ENCODE measurements at places on chromosomes 5 and 9.

DNA sequence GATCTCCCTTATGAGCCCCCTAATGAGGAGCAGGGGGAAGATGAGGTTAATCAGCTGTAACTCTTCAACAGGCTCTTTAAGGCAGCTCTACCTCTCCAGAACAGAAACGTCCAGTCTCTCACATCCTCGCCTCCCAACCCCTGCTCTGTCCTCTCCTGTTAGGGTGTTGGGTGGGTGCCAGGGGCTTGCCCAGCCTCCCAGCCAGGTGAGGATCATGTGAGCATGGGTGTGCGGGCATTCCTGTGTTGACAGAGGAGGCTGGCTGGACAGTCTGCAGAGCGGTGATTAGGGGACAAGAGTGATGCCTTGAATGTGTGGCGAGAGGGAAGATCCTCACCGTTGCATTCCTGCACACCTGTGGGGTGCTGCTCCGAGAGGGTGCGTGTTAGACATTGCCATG is 51.7 kb downstream of the CCDC180 start:
- DNase-seq = no peak

GRCh38 chr9:85688361-85688760 is 53.4 kb downstream of the AGTPBP1 start:
- no peak for DNase-seq

DNA sequence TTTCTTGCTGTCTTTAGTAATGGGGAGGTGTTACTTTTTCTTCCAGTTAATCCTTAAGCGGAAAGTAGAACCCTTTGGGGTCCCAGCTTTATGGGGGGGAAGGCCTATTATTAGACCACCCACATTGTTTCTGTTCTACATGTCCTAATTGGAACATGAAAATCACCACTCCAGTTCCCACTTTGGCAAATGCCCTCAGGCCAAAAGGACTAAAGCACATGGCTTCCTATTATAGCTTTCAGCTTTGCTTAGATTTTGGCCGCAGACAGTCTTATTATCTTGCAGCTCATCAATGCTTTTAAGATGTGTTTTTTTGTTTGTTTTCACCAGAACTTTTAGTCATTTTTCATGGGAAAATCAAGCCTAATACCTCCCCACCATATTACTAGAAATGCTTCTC is 296.8 kb upstream of the ANKH start:
- no peak for DNase-seq

DNA sequence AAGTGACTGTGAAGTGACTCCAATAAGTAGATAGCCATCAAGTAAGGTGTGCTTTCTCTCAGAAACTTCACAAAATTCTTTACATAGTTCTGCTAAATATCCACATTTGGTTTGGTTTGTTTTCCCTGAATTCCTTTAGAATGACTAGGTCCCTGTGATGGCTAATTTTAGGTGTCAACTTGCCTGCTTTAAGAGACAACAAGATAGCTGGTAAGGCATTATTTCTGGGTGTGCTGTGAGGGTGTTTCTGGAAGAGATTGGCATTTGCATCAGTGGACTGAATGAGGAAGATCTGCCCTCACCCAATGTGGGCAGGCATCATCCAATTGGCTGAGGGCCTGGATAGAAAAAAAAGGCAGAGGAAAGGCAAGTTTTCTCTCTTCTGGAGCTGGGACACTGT is 8.3 kb upstream of the PTBP3 start:
- no peak for DNase-seq

GRCh38 chr5:160649304-160649703 is 202.7 kb downstream of the ATP10B start:
- DNase-seq = no peak

GRCh38 chr5:177501874-177502678 is 4.7 kb upstream of the PDLIM7 start:
- DNase-seq = no peak

GRCh38 chr5:67515020-67515689 is 318.6 kb upstream of the CD180 start:
- peak; percentile 73 for DNase-seq

DNA sequence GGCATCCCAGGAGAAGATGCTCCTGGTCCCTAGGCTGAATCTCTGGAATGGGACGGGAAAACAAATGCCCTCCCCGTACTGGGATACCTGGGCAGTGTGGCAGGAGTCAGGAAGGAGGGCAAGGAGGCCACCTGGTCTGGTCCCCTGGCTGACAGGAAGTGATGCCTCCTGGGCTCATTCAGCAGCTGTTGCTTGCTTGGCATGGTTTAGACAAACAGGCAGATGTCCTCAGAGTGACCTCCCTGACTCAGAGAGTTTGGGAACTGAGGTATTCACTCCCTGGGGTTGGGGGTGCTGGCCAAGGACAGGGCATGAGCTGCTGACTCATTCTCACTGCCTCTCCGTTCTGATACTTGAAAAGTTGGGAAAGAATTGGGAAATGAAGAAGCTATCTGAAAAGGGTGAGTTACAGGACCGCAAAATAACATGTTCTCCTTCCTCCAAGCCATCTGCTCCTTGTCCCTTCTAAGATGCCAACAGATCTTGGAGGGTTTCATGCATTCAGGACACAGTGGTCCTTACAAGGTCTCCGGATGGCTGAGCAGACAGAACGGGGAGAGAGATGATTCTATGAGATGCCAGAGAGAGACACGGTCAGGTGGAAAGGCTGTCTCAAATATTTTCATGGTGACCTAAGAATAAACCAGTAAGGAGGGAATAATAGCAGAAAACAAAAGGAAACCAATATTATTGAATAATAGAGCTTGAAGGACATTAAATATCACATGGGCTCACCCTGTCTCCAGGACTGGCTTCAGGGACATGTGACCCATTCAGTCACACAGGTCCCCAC is 534.5 kb downstream of the BNC2 start:
- DNase-seq = no peak

DNA sequence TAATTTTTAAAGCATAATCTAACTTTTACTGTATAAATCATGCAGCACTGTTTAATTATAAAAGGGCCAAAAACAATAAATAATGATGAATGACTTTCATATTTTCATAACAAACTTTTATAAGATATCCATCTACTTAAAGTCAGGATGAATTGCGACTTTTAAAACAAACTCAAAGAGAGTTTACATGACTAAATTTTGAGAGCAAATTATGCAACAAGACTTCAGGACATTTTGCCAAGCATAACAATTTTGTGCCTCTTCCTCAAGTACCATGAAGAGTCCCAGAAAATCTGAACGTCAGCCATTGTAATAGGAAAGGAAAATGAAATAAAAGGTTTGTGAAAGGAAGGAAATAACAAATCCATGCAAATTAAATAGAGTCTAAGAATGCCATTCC is 24.4 kb downstream of the ERAP1 start:
- DNase-seq = no peak

DNA sequence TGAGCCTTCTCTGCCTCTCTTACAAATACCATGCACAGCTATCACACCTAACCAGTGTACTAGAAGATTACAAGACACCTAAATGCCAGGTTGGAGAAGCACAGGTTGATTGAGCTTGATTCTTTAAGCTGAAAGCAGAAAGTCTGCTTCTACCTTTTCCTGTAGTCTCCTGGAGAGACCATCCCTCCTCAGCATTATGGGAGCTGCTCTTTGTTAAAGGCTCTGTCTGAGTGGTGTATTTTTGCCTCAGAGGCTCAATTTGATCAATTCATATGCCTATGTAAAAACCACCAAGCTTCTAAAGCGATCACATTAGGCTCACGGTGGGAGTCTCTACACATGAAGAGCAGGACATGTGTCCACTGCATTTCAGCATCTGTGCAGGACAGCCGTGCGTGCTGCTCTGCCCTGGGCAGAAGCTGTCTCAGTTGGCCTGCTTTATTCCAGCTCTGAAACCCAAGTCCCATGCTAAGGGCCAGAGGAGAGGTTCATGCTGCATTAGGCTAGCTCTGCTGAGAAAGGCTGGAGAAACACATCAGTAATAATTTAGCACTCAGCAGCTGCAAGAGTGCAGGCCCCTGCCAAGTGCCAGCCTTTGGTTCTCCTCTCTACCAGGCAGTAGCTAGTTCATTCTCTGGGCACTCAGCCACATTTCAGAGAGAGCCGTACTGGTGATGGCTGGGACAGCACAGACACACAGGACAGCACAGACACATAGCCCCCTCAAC is 41.7 kb downstream of the TMEM167A start:
- no peak for DNase-seq

DNA sequence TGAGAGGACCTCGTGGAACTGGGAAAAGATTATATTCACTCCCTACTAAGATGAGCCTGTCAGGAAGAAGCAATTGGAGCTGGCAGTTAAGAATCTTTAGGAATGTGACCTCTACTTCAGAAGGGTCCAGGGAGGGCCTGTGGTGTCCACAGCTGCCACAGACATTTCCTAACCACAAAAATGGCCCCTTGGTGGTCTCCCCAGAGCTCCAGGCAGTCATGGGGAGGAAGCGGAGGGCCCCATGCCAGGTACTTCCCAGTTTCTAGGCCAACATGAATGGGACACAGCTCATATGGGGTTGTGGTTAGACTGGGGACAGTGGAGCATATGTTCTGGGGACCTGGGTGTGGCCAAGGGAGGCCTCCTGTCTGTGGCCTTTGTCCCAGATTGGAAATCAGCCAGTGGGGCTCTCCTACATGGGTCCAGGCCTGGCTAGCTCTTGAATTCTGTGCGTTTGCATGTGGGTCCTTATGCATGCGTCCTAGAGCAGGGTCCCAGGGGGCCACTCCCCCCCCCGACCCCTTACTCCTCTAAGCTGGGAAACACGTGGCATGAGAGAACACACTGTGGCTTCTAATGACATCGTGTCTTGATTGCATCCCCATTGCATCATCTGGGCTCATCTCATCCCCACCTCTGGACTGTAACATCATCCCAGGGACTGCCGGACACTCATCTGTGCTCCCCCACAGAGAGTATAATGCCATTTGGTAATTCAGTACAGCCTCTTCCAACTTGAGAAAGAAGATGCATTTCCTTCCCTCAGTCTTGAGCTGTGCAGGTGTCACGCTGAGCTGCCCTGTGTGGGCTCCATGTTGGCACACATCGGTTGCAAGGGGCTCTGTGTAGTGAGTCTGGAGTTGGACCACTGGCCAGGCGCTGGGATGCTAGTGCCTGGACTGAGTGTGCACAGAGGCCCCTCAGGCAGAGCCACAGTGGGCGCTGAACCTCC is 31.3 kb downstream of the IRF1 start:
- DNase-seq = no peak

DNA sequence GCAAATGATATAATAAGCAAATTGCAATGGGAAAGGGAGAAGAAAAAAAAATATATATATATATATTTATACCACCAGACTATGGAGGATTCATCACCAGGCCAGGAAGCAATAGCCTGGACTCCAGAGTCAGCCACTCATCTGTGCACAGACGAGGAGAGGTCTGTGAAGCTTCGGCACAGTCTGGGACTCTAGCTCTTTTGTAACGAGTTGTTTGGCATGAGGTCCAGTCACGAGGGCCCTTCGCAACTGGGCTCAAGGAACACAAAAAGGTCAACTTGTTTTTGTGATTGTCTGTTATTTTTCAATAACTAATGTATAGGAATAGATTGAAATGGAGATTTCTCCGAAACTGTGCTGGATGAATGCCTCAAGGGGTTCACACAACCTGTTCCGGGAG is 14.7 kb upstream of the FGF1 start:
- DNase-seq = no peak

DNA sequence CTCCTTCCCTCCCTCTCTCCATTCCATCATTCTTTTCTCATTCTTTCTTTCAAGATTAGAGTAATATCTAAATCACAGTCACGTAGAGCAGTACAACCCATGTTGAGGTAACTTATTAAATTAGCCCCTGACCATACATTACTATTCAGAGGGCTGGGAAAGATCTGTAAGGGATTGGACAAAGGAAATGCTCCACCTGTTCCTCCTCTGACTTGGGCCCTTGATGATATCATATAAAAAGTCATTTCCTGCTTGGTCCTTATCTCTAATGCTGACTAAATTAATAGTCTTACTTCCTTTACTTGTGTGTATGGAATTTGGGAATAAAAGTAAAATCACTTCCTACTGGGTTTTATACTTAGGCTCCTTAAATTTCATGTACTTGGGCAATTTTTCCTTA is 40.8 kb downstream of the SNX18 start:
- no peak for DNase-seq

- DNase-seq = no peak
Measured at GRCh38 chr9:131981116-131981776, 98.4 kb downstream of the MED27 start.

DNA sequence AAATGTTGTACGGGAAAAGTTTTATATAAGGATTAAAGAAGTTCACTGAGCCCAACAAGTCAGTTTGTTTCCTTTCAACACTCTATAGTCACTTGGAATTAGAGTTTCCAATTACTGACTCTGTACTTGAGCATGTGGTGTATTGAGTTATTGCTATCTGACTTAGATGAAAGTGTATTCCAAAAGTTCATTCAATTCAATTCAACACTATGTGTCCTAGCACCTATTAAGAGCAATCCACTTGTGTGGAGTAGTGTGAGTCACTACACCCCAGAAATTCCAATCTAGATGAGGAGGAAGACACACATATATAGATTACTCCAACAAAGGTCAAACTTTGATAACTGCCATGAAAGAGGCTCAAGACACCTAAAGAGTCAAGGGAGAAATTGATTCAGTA is 98.2 kb upstream of the SLCO6A1 start:
- no peak for DNase-seq

DNA sequence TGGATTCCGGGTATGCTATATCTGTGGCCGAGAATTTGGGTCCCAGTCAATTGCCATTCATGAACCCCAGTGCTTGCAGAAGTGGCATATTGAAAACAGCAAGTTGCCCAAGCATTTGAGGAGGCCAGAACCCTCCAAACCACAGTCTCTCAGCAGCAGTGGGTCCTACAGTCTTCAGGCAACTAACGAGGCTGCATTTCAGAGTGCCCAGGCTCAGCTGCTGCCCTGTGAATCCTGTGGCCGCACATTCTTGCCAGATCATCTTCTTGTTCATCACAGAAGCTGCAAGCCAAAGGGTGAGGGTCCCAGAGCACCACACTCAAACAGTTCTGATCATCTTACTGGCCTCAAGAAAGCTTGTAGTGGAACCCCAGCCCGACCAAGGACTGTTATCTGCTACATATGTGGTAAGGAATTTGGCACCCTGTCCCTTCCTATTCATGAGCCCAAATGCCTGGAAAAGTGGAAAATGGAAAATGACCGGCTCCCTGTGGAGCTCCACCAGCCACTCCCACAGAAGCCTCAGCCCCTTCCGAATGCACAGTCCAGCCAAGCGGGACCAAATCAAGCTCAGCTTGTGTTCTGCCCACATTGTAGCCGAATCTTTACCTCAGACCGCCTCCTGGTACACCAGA is 23.0 kb downstream of the ZNF474 start:
- no peak for DNase-seq

GRCh38 chr9:129211686-129212085 is 33.6 kb upstream of the IER5L start:
- no peak for DNase-seq

DNA sequence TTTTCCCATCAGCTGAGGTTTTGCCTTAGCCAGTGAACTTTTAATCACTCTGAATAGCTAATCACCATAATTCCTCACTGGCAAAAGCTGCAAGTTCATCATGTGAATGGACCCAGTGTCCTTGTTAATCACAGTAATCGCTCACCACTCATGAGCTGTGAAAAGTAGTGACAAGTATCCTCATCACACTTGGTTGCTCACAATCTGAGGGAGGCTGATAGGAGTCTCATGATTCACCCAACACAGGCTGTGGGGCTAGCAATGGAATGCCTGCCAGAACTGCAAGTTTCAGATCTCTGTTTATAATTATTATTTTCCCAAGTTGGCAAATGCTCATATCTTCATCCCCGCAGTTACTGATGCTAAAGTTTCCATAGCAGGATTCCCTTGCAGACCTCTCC is 467.2 kb downstream of the KIF4B start:
- no peak for DNase-seq

- no peak for DNase-seq
Measured at GRCh38 chr9:3329361-3329760, 196.4 kb downstream of the RFX3 start.

- DNase-seq = no peak
Measured at GRCh38 chr9:106716820-106717219, 146.1 kb upstream of the ZNF462 start.
